ENCODE measurements at places on chromosomes 7 and 10.

- DNase-seq = no peak
Observed at GRCh38 chr10:21398563-21399231, 126.8 kb downstream of the SKIDA1 start.

GRCh38 chr10:129877773-129878371 lies 86.2 kb downstream of the EBF3 start:
- peak; percentile 74 for DNase-seq

DNA sequence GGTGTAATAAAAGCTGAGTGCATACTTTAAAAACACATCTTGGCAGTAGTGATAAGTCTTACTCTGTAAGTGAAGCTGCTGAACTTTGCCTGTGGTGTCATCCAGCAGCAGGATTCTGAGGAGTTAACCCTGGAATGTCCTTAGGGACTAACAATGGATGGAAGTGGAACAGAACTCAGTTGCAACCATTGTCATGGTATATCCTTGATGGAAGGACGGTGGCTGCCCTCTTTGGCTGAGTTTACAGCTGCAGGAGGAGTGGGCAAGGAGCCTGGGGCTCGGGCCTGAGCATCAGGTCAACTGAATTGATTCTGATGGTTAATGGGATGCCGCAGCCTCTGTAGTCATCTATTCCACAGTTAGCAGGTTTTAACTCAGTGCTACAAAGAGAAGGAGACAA lies 56.2 kb downstream of the MRC1 start:
- DNase-seq = no peak

- no peak for DNase-seq
Observed at GRCh38 chr10:23472181-23472580, 33.3 kb downstream of the OTUD1 start.

- DNase-seq = no peak
Observed at GRCh38 chr10:91061608-91062007, 140.7 kb upstream of the ANKRD1 start.

- no peak for DNase-seq
Observed at GRCh38 chr7:36317276-36317675, 72.4 kb upstream of the ANLN start.

GRCh38 chr7:128997181-128997580 lies 57.7 kb downstream of the TNPO3 start:
- DNase-seq = no peak

- peak; percentile 54 for DNase-seq
Observed at GRCh38 chr10:103476046-103476768, 2.8 kb downstream of the CALHM3 start.

- peak; percentile 51 for DNase-seq
Observed at GRCh38 chr7:106070567-106071254, 41.4 kb downstream of the SYPL1 start.

DNA sequence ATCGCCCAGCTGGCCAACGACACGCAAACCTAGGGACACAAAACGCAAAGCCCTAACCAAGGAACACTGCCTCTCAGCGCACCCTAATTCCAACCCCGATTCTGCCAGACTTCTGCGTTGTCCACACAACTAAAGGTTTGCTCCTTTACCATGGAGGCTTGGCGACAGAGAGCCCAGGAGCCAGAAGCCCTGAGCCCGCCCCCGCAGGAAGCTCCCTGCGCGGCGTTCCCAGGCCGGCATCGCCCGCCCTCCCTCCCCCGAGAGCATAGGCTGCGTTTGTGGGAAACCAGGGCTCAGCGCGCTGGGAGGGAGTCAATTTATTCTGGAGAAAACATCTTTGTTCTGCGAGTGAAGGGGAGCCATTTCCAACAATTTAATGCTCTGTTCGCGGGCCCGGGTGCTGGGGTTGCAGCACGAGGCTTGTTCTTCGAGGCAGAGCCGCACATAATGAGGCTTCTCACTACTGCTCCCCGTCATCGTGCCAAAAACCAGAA lies 103.9 kb downstream of the GRID1 start:
- no peak for DNase-seq

DNA sequence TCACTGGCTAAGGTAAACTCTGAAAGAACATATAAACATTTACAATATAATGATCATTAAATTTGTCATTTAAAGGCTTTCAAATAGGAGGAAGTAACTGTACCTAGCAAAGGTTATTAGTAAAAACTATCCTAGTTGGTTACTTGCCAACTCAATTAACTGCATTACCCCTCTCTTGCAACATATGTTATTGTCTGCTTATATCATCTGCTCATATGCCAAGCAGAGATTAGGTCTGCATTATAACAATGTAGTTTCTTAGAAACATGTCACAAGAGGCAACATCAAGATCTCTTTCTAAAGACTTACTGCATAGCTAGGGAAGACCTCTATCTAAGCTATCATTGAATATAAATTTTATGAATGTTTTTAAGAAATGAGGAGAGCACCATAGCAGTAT lies 132.5 kb downstream of the RELN start:
- no peak for DNase-seq

DNA sequence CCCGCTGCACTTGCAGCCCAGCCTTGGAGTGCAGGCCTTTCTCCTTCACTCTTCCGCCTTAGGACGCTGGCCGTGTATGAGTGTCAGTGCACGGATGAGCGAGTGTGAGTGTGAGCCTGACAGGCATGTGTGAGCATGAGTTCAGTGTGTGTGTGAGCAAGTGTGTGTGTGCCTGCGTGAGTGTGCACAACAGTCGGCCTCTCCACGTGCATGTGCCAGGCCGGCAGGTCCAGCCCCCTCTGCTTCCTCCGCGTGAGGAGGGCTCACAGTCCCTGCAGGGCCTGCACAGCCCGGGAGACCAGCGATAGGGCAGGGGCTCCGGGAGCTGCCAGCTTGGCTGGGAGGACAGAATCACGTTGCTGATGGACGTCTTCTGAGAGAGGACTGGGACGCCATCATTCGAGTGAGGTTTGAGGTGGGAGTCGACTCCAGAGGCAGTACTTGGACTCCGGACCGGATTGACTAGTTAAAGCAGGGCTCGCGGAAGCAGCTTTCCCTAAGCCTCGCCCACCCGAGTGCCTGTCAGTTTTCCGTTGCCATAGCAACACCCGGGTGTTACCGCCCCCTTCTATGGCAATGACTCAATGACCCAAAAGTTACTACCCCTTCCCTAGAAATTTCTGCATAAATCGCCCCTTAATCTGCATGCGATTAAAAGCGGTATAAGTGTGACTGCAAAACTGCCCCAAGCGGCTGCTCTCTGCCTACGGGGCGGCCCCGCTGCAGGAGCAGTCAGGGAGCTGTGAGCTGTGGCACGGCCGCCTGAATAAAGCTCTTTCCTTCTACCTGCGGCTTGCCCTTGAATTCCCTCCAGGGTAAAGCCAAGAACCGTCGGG lies 19.6 kb upstream of the CFAP46 start:
- DNase-seq = peak; percentile 68

DNA sequence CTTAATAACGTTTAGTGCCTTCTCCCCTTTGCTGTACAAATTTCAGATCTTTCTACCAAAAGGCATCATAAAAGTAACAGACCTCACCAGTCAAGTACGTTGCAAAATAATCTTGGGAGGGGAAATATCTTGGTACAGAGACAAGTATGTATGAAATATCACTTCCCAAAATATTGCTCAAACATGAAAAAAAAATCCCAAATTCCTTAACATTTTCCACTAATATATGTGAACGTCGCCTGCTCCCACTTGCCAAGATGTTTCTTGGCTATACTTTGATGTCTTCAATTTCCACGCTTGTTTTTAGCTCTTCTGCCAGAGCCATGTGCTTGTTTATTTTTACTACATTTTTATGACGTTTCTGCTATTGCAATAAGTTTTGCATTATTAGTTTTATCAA lies 223.5 kb downstream of the PLXNA4 start:
- DNase-seq = no peak

DNA sequence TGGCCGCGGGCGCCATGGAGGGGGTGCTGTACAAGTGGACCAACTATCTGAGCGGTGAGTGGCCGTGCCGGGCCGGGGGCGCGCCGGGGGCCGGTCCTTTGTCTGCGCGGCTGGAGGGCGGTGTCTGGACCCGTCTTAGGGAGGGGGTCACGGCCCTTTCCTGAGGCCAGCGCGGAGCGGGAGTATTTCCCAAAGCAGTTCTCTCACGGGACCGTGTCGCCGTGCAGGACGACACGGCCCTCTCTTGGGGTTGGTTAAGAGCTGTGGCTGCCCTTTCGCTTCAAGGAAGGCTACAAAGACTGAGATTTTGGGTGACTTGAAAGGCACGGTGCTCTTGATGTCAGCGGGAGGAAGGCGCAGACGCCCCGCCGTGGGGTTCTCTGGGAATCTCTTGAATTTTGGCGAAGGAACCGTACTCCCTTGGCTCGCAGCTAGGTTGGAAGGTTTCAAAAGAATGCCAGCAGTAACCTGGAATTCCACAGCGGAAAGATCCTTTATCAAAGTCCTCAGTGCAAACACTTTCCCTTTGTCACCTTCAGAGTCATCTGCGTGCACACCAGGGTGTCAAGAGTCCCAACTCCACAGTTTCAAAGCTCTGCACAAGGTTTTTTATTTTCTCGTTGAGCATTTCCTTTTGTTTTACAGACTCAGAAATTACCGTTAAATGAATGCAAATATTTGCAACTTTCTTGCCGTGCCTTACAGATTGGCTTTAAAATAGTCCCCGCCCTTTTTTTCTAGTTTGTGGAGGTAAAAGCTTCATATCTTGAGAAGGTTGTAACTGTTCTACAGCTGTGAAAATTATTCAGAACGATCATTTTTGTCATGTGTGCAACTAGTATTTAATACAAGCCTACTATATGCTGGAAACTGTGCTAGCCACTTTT lies 780 bp downstream of the PLEKHA8 start:
- DNase-seq = peak; percentile 68
